ENCODE measurements at places on chromosomes 12 and 14.

DNA sequence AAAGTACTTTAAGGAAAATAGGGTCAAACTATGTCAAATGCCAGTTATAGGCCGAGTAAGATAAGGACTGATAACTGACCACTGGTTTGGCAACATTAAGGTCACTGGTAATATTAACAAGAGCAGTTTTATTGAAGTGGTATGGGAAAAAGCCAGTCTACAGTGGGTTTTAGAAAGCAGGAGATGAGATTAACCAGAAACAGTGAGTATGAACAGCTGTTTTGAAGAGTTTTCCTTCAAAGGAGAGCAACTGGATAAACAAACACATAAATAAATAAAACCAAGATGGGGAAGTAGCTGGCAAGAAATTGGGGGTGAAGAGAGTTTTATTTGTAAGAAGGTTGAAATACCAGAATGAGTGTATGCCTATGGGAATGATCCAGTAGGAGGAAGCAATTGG lies 30.3 kb downstream of the KITLG start:
- DNase-seq: no peak

DNA sequence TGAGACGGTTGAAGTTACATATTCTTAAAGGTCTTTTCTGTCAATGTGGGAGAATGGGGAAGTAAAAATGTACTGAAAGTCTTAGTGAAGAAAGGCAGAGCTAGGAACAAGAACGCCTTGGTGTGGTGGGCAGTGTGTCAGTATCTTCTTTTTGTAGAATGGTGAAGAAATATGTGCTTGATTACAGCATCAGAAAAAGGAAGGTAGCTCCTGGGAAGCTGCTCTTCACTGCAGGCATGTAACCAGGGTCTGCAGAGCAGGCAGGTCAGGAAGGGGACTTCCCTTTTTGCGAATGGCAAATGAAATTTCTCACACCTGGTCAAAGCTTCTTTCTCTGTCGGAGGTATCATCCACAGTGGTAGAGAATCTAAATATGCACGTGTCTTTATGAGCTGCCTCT lies 226.2 kb downstream of the ADAMTS20 start:
- DNase-seq: no peak

- no peak for DNase-seq
These were observed 5.8 kb upstream of the PUS1 start for GRCh38 chr12:131923260-131923659.

DNA sequence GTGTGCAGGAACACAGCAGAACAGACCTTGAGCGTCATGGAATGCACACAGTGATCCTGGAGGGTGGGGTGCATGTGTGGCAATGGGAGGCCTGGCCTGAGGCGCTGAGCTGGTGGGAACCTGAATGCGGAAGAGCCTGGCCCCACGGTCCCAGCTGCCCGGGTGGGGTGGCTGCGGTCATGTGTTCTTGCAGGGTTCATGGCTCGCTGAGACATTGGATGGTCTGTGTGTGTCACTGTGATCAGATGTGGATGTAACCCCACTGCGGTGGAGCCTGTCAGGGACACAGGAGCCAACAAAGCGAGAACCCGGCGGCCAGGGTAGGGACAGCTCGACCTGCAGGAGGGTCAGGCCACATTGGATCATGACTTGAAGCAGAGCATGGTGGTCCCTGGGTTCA lies 23.2 kb downstream of the MTA1 start:
- DNase-seq: no peak

GRCh38 chr14:23555533-23555881 lies 564 bp upstream of the THTPA start:
- no peak for DNase-seq

- DNase-seq: no peak
These were observed 306.1 kb downstream of the KCNC2 start for GRCh38 chr12:74903522-74903921.

- no peak for DNase-seq
These were observed 41.8 kb downstream of the FMNL3 start for GRCh38 chr12:49665384-49665783.

GRCh38 chr14:65413739-65414045 lies 1.2 kb downstream of the FUT8 start:
- no peak for DNase-seq

GRCh38 chr12:24705741-24706358 lies 243.1 kb downstream of the BCAT1 start:
- DNase-seq: no peak

DNA sequence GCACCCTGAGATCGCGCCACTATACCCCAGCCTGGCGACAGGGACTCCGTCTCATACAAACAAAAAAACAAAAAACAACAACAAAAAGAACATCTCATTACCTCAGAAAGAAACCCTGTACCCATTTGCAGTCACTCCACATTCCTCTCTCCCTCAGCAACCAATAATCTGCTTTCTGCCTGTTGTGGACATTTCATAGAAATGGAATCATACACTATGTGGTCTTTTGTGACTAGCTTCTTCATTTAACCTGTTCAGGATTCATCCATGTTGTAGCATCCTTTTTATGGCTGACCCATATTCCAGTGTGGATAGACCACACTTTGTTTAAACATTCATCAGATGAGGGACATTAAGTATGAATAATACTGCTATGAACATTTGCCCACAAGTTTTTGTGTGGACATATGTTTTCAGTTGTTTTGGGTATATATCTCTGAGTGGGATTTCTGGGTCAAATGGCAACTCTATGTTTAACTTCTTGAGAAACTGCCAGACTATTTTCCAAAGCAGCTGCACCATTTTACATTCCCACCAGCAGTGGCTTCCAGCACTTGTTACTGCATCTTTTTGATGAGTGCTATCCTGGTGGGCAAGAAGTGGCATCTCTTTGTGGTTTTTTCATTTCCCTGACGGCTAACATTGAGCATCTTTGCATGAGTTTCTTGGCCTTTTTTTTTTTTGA lies 5.9 kb upstream of the RCOR1 start:
- no peak for DNase-seq

- DNase-seq: no peak
These were observed 54.3 kb upstream of the RIN3 start for GRCh38 chr14:92459030-92459949.

GRCh38 chr14:68680541-68681051 lies 112.3 kb downstream of the ZFP36L1 start:
- DNase-seq: no peak

GRCh38 chr12:46710125-46710743 lies 115.6 kb downstream of the SLC38A4 start:
- no peak for DNase-seq
